NCI-H82 (cell line): ENCODE measurements at places on chromosomes 11 and 22.
A peak's percentile ranks its signal among the peaks of the same experiment; 100 is the strongest.

- DNase-seq = no peak
Measured at GRCh38 chr11:119266063-119266462, 50.9 kb downstream of the MCAM start.

DNA sequence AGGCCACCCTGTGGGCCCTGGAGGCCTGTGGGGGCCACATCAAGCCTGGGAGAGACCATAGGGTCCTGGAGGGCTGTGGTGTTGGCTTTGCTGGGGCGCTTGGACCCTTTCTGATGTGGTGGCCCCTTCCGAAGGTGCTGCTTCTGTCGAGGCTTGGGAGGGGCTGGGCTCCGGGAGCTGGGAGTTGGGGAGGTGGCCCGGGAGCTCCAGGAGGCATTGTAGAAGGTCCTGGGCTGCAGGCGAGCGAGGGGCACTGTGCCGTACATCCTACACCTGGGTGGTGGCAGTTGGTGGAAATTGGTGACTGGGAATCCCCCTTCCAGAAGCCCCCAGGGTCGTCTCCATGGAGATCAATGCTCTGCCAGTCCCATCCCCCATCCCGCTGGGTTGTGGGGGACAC, 2.6 kb downstream of the PLA2G3 start:
- no peak for DNase-seq

- DNase-seq = peak; percentile 28
Measured at GRCh38 chr11:96235751-96236150, 107.2 kb downstream of the MAML2 start.

GRCh38 chr11:69652999-69653398, 12.0 kb downstream of the CCND1 start:
- no peak for DNase-seq

DNA sequence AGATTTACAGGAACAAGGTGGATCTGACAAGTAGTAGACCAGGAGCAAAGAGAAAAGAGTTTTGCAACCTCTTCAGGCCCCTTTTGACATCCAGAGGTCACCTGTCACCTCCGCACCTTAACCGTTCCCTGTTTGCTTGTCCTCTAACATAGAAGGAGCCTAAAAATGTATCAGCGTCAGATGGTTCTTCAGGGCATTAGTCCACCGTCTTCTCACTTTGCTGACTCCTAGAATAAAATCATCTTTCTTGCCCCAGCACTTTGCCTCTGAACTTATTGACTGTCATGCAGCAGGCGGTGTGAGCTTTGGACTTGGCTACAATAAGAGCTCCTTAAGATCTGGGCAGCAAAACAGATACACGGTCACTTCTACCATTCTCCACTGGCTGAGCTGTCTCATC, 339.7 kb upstream of the B3GAT1 start:
- no peak for DNase-seq

DNA sequence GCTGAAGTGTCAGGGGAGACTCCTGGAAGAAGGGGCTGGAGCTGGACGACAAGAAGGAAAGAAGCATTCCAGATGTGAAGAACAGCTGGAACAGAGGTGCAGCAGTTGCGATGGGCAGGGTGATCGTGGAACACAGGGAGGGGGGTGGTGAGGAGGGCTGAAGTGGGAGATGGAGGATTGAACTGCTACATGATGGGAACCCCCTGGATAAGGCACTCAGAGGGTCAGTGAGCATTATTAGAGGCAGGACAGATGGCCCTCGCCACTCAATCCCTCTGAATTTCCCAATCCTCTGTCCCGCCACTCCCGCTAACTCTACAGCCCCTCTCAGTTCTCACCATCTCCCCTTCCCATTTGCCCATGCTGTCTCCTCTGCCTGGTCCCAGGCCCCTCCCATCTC, 14.0 kb downstream of the SERPINH1 start:
- DNase-seq = peak; percentile 24

- DNase-seq = no peak
Measured at GRCh38 chr11:120945042-120945441, 78.9 kb upstream of the TBCEL start.

- DNase-seq = peak; percentile 82
Measured at GRCh38 chr22:20173772-20174171, 22.9 kb upstream of the CCDC188 start.

- DNase-seq = no peak
Measured at GRCh38 chr11:44607987-44608386, 42.5 kb downstream of the CD82 start.

DNA sequence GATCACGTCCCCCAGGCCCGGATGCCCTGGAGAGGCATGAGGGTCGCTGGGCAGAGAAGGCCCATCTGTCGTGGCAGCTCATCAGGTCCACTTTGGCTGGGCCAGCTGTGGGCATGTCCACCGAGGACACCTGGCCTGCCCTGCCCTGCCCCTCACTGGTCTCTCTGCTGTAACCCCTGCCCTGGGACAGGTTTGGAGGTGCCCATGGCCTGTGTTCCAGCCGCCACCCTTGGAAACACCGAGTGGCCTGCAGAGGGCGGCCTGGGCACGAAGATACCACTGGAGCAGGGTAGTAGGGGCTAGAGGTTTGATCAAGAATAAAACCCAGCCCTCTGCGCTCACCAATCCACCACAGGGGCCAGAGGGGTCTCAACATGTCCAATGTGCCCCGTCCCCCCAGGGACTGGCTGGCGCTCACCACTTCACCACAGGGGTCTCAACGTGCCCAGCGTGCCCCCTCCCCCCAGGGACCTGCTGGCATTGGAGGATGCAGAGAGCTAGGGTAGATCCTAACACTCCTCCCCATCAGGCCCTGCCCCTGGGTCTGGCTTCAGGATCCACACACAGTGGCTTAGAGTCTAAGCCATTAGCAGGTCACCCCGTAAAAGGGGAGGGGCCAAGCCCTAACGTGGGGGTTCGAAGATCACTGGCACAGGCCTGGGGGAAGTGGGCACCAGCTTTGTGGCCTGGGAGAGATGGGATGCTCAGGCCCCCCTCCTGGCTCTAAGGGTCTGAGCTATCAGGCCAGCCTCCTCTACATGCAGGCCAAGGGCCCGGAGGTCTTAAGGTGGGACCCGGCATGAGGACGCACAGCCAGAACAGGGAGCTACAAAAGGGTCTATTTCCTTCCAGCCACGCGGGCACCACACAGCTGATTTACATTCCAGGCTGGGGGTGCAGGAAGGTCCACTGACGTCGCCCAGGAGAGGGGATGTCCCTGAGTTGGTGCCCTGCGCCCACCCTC, 1.3 kb upstream of the HDAC10 start:
- peak; percentile 59 for DNase-seq

GRCh38 chr22:32627091-32627490, 152.5 kb downstream of the FBXO7 start:
- no peak for DNase-seq

GRCh38 chr11:127248476-127248875, 247.9 kb upstream of the KIRREL3 start:
- peak; percentile 35 for DNase-seq

DNA sequence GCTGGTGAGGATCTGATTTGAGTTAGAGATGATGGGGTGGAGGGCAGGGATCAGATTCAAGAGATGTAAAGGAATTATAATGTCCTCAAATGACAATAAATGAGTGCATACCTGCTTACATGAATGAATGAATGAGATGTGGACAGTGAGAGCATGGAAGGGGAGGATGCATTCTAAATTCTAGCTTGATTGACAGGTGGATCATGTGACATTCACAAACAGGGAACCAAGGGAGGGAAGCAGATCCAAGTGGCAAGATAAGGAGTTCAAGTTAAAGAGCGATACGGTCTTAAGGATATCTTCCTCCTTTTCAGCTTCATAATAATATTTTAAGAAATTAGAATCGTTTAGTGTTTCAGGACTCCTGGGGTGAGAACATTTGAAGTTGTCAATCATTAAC, 170.5 kb upstream of the TBCEL start:
- no peak for DNase-seq

DNA sequence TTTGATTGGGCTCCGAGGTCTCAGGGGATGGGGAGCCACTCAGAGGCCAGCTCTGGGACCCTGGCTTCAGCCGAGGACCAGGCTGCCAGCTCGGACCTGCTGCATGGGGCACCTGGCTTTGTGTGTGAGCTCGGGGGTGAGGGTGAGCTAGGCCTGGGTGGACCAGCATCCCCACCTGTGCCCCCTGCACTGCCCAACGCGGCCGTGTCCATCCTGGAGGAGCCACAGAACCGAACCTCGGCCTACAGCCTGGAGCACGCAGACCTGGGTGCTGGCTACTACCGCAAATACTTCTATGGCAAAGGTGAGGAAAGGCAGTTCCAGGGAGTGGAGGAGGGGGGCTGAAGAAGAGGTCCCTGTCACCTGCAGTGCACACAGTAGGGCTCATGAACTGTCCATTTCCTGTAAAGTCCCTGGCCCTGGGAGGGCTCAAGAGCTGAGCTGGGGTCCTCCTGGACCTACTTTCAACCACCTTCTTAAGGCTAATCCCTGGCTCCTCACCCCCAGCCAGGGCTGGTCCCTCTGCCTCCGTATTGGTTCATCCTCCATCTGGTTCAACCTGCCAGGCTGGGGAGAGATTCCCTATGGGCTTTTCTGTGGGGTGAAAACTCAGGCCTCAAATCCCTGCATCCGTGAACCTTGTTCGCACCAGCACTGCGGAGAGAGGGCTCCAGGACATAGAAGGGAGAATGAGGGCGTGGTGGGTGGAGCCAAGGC, 3.6 kb downstream of the SIPA1 start:
- peak; percentile 73 for DNase-seq

- no peak for DNase-seq
Measured at GRCh38 chr11:365831-366230, 3.5 kb upstream of the B4GALNT4 start.

DNA sequence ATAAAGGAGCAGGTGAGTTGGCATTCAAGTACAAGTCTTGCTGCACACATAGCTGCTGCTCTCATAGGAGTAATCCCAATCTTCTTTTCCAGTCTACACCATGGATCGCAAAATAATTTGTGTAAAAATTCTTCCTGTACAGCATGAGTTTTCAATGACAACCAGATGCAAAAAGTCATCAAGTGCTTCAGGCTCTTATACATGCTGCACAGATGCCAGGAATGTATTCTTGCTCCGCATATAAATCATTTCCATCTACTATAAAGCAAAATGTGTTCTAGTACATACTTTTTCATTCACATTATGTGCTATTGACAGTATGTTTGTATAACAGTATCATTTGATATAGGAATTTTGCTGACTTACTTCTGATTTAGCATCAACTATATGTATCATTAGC, 35.4 kb downstream of the NXPE2 start:
- no peak for DNase-seq

- DNase-seq = no peak
Measured at GRCh38 chr11:114354076-114354475, 46.2 kb downstream of the C11orf71 start.

- DNase-seq = no peak
Measured at GRCh38 chr22:19172213-19173046, 6.1 kb downstream of the SLC25A1 start.

- DNase-seq = no peak
Measured at GRCh38 chr11:78336877-78337553, 80.6 kb downstream of the GAB2 start.

- no peak for DNase-seq
Measured at GRCh38 chr11:42200311-42200710, 740.9 kb upstream of the LRRC4C start.

DNA sequence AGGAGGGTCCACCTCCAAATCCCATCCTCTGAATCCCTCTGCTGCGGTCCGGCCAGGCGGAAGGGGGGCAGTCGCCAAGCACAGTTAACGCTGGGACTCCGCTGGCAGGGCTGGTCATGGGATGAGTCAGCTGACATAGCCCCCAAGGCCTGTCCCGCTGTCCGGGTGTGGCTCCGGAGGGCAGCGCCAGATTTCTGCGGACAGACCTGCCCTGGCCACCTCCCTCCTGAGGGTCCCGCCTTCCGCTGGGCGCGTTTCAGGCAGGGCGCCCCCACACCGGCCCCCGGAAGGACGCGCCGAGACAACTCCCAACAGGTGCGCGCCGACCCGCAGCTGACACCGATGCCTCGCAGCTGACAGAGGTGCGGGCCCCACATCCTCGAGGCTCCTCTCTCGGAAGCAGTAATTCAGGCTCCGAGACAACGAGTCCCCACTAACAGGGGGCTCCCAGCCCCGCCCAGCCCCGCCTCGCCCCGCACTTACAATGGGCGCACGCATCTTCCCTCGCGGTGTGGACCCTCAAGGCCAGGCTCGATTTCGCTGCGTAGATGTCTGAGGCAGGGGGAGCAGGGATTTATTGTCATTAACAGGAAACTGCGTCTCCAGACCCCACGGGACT, 607 bp downstream of the PLAAT3 start:
- peak; percentile 5 for DNase-seq

DNA sequence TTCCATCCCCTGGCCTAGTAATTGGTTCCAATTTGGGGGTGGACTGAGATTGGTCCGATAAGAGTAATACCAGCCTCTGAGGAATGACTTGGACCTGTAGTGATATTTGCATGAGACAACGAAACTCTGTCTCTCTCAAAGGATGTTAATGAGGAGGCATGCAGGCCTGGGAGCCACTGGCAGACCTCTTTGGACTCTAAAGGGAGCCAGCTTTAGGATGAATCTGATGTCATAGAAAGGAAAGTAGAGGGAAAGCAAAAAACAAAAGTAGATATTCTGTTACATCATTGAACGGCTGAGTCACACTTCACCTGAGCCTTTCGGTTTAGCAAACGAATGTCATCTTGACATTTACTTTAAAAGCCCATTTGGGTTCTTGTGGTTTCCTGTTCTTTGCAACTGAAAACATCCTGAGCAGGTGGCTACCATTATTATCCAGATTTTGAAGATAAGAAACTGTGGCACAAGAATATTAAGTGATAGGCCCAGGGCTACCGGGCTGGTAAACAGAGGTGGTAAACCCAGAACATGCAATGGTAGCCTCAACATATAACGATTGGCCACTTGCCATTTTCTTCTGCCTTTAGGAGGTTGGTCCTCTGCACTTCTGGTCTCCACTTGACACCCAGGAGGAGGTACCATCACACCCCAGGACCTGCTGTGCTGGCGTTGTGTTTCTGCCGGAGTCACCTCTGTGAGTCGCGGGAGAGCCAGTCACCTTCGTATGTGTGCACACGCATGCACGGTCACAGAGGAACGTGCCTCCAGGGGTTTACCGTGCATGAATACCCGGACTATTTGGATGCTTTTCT, 42.7 kb downstream of the RTL6 start:
- DNase-seq = no peak

DNA sequence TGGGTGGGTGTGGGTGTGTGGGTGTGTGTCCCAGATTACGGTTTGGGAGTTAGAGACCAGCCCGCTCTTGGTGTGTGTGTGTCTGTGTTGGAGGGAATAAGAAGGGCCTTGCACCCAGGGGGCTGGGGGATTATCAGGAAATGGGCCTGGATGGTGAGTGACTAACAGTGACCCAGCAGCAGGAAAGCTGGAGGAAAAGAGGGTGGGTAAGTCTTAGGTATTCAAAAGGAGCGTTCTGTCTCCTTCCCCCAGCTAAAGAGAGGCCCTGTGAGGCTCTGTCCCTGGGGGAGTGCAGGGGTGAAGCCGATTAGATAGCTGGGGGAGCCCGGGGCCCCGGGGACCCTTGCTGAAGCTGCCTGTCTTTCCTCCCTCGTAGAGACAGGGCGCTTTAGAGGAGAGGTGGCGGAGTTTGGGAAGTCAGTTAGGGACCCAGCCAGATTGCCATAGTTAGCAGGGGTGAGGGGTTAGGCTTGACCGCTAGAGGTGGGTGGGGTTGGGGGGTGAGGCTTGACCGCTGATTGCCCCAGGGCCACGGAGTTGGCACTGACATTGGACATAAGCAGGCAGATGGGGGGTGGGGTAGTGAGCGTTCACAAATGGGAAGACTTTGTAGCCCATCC, 1.5 kb downstream of the OAF start:
- no peak for DNase-seq

GRCh38 chr11:101436511-101437142, 147.2 kb downstream of the TRPC6 start:
- peak; percentile 60 for DNase-seq
